ENCODE measurements at places on chromosomes 16 and 17.

- no peak for DNase-seq
Measured at GRCh38 chr16:54783226-54783625, 147.4 kb upstream of the IRX5 start.

DNA sequence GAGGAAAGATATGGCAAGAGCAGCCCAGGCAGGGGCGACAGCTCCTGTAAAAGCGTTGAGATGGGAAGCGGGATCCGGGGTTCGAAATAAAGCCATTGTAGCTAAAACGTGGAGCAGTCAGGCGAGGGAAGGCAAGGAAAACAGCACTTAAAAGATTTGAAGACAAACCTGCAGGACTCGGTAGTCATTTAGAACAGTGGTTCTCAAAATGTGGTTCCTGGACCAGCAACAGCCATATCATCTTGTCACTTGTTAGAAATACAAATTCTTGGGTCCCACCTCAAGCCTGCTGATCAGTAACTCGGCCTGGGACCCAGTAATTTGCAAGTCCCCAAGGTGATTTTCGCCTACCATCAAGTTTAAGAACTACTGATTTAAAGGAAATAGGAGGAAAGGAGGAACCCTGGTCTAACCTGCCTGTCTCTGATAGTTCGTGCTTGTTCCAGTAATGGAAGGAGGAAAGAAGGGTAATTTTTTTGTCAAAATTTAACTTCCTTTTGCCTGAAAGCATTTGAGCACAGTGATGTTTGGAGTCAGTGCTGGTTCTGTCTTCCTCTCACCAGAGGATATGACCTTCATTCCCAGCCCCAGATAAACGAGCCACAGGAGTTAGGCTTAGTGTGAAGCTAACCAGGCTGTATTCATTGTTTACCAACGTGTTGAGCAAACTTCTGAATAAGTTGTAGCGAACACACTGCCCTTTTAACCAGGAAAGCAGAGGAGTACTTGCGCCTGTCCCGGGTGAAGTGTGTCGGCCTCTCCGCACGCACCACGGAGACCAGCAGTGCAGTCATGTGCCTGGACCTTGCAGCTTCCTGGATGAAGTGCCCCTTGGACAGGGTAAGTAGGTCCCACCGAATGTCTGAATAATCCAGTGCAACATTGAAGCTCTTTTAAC, 1.1 kb downstream of the ORC6 start:
- peak; percentile 2 for DNase-seq

DNA sequence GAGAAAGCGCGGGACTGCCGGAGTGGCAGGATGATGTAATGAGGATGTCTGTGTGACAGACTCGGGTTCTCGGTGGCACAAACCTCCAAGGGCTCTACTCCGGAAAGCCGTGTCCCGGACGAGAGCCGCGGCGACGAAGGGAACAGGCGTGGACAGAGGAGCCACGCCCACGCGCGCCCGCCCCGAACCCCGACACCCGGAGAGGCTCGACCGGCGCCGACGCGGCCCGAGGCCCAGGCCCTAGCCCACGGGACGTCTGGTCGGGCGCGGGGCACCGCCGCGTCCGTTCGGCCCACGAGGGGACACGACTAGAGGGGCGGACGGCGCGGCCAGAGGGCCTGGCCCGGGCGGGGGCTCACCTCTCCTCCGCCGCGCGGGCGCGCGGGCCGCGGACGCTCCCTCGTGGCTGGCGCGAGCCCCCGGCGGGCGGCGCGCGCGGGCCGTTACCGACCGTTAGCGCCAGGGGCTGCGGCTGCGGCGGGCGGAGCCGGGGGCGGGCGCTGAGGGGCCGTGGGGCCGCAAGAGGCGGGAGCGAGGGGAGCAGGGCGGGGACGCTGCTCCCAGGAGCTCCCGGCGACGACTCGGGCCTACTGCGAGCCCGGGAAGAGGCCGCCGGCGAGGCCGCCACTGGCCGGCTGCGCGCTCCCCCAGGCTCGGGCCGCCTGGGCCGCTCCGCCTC, 2.1 kb upstream of the IRX5 start:
- peak; percentile 61 for DNase-seq

DNA sequence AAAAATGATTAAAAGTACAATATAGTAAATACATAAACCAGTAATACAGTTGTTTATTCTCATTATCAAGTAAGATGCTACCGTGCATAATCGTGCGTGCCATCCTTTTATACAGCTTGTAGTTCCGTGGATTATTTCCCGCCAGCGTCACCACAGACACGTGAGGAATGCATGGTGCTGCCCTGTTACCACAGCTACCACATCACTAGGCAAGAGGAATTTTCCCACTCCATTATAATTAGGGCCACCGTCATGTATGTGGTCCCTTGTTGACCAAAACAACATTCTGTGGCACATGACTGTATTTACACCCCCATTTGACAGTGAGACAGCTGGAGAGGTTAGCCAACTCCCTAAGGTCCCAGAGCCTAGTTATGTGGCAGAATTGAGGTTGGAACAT, 30.5 kb upstream of the LGALS9 start:
- DNase-seq, result no peak

- no peak for DNase-seq
Measured at GRCh38 chr17:53186001-53186400, 636.7 kb upstream of the KIF2B start.

DNA sequence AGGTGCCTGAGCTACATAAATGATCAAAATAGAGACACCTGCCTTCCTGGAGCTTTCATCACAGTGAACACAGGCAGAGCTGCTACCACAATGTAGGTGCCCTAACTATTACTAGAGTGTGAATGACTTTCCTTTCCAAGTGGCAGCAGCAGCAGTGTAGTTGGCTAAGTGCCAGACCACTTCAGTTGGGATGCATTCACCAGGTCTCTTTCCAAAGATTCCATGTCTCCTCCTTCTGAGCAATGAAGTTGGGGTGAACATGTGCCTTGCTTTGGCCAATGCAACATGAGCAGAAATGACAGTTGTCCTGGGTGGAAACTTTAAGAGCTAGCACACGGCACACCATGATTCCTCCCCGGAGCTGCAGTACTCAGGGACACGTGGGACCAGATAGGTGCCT, 23.3 kb upstream of the CACNG4 start:
- no peak for DNase-seq

DNA sequence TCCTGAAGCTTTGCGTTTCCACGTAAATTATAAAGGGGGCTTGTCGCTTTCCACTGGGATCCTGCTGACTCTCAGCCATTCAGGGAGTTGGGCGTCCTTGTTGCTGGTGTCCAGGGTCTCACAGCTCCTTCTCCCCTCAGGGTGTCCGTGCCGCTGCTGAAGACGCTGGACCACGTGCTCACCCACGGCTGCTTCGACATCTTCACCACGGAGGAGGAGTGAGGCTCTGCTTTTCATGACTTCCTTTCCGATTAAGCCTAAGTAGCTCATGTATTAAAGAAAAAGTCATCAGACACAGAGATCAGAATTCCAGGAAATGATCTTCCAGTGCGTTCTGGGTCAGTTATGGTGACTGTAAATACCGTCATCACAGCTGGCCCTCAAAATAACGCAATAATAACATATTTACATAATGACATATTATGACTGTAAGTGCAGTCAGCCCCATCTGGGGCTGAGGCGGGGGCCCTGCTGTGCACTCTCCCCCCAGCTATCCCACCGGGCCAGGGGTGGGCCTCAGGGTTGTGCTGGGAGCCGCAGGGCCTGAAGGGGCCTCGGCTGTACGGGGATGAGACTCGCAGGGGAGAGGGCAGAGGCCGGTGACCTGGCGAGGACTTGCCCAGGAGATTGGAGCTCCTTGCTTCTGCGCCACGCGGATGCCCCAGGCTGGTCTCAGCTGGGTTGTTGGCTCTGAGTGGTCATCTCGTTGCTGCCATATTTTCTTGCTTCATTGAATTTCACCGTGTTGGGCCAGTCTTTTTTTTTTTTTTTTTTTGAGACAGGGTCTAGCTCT, 92.9 kb upstream of the ZNF750 start:
- DNase-seq, result no peak

- no peak for DNase-seq
Measured at GRCh38 chr17:77865112-77865611, 93.3 kb upstream of the TNRC6C start.

GRCh38 chr17:65243838-65244625, 106.9 kb downstream of the RGS9 start:
- peak; percentile 60 for DNase-seq

GRCh38 chr16:86044241-86044671, 145.3 kb downstream of the IRF8 start:
- peak; percentile 54 for DNase-seq

DNA sequence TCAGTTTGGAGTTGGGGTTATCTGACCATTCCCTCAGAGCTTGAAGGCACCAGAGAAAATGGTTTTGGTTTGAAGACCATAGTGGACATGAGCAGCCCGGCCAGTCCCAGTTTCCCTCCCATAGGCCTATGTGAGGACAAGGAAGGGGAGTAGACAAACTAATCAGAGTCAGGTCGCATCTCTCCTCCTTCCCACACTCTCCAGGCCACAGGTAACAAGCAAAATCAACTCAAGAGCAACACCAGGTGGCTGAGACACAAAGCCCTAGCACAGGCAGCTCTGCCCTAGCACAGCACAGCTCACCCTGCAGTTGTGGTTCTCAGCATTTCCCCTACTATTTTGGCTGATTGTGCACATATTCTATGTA, 7.2 kb downstream of the SUPT4H1 start:
- no peak for DNase-seq

DNA sequence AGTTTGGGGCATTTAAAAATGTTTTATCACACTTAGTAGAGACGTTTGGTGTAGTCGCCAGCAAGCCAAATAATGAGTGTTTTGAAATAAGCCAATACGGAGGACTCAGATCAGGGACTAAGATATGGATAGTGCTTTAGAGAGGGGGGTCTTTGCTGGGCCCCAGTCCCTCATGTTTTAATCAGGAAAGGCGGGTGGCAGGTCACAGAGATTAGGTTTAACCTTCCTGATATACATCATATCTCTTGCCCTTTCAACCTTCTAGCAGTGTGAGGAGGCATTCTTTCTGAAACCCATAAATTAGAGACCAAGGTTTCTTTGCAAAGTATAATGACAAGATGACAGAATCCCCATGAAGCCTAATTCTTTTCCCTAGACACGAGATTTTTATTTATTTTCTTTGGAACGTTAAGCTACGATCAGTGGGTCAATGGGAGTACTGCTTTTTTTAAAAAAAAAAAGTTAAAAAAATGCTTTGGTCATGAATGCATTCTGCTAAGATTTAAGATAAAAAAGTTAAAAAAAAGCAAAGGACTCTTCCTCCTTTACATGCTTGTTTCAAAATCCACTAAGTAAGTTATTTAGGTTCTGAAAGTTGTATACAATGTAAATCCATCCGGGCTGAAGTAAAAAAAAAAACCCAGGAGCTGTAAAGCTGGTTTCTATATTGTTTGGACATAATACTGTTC, 572.1 kb upstream of the SALL1 start:
- DNase-seq, result no peak

DNA sequence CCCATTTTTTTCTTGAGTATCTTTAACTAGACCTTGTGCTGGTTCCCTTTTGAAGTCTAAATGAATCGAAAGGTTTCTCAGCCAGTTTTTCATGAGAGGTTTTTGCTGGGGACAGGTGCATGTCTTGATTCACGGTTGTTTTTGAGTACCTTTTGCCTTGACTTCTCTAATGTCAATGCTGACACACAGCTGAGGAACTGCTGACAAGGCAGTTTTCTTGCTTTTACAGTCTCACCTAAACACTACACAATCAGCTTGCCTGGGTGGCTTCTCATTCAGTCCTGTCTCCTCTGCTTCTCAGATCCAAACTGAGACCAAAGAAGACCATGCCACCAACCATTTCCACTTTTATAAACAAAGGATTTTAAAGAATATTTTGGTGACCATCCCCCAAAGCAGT, 7.1 kb downstream of the OR3A3 start:
- DNase-seq, result no peak

DNA sequence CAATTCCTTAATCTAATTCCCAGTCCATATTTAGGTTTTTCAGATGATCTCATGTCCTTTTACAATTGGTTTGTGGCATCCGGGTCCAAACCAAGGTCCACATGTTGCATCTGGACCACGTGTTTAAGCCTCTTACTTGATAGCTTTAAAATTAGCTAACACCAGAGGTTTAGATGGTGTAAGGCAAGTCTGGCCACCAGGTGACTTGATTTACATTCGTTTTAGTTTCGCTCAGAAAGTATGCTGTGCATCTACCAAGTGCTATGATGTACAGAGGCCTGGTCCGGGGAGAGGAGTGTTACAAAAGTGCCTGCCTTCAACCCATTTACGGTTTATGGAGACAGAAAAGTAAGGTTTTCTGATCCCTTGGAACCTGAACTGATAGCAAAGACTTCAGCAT, 878 bp upstream of the DNAJA2 start:
- DNase-seq, result peak; percentile 23

DNA sequence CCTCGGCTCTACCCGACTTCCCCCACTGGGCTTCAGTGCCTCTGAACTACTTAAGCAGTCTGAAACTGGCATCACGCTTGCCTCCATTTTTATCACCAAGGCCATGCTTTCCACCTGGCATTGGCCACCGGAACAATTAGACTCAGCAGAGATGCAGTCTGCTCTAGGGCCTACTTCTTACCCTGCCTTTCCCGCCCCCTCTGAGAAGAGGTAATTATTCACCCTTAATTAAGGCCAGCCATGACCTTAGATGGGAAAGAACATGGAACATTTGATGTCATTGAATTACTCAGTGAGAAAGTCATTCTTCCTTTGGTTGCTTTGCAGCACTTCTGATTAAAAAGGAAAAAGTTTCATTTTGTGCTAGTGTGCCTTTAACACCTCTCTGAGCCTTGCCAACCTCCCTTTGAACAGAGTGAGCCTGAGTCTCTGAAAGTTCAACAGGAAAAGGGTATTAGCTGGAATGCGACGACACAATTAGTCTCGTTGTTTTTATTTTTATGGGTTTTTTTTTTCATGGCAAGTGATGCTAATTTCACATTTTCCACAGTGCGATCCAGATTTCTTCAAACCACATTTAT, 60.9 kb upstream of the TNRC6A start:
- DNase-seq, result no peak

DNA sequence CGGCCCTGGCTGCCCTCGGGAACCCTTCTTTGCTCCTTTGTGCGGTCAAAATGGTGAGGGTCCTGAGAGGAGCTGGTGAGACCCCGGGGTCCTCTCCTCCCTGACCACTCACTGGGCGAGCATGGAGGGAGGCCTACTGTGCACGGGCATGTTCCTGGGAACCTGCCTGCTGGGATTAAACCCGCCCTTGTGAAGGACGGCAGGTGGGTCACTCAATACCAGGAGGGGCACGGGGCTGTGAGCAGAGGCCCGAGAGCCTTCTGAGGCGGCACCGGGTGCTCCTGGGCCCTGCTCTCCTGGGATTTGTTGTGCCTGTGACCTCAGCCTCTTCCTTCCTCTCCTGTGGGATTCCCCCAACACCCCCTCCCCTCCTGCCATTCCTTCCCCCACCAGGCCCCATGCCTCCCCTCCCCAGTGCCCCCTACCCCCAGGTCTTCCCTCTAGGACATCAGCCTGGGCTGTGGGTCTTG, 19.7 kb downstream of the METRNL start:
- no peak for DNase-seq
